ENCODE measurements at places on chromosomes 5 and 9.

DNA sequence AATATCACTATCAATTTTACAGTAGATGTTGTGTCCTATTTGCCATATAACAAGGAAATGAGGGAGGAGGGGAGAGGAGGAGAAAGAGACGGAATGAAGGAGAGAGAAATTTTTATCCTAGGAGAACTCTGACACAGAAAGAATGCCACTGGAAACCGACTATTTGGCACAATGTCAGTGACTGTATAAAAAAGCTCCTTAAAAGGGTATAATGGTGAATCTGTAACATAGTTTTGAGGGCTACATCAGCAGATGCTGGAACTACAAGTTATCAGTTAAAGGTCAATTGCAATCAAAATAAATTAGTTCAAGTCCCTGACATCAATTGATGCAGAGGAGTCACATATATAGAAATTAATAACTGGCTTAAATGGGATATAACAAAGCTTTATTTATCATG, 5.7 kb downstream of the EDIL3 start:
- peak; percentile 62 for DNase-seq

DNA sequence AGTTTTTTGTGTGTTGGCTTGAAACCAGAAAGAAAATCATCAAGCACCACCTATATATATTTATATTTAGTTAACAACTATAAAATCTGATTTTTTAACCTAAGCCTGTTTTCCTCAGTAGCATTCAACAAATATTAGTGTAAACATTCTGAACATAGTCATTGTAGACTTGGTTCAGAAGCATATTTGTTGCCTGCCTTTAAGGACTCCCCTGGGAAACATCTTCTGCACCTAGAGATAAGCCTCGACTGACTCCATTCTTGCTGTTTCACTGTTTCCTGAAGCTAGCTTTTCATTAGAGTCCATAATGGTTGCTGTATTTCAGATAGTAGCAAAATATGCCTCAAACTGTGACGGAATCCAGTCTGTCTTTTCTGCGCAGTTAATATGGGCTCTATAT, 123.5 kb downstream of the TRIO start:
- no peak for DNase-seq

GRCh38 chr5:37448941-37449340, 69.8 kb downstream of the WDR70 start:
- DNase-seq, result no peak

GRCh38 chr5:56342616-56343015, 109.5 kb upstream of the ANKRD55 start:
- no peak for DNase-seq

GRCh38 chr5:158905281-158905680, 194.4 kb downstream of the EBF1 start:
- DNase-seq, result no peak

- no peak for DNase-seq
Measured at GRCh38 chr5:74945561-74946165, 79.5 kb upstream of the FAM169A start.

DNA sequence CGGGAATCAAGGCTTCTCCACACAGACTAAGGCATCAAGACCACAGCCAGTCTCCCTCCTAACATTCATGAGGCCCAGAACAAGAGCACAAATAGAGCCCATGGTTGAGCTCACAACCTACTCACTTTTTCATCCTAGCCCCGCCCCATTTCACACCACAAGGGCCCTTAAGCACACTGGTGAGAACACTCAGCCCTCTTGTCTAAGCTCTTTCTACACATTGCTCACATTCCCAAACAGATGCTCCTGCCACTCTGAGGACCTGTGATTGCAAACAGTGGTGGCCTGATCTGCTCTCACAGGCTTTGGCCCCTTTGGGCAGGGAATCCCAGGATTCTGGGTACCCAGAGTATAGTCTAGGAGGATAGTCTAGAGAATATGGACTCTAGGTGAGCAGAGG, 54.0 kb downstream of the FEM1C start:
- DNase-seq, result no peak

- DNase-seq, result no peak
Measured at GRCh38 chr9:69474821-69475220, 149.8 kb downstream of the ENTREP1 start.

DNA sequence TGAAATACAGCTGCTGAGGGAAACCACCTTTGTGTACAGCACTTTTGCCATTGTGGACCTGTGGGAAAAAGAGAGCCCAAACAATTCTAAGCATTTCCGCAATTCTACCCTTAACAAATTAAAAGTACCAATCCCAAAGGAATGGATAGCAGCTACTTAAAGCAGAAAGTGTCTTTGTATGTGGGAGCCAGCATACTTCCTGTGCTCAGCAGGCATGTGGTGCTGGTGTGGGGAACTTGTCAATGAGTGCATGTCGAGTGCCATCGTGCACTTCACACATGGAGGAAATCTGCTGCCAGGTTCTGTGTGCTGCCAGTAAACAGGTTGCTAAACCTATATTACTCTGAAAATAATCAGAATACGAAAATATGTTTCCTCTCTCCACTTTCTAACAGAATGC, 399.0 kb downstream of the LRRC70 start:
- DNase-seq, result no peak

DNA sequence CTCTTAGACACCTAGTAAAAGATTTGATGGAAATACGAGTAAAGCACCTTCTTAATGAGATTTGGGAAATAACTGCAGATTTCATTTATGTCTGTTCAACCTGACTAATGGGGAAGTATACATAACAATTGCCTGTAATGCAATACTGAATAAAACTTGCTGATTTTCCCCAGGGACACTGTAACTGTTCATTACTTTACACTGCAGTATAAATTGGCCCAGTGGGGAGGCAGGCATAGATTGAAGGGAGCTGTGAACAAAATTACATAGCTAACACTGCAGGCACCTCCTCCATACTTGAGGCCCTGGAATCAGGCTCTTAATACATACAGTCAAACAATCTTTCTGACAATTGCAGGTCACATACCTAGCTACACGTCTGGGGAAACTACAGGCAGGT, 216.2 kb downstream of the PTPRD start:
- DNase-seq, result no peak

DNA sequence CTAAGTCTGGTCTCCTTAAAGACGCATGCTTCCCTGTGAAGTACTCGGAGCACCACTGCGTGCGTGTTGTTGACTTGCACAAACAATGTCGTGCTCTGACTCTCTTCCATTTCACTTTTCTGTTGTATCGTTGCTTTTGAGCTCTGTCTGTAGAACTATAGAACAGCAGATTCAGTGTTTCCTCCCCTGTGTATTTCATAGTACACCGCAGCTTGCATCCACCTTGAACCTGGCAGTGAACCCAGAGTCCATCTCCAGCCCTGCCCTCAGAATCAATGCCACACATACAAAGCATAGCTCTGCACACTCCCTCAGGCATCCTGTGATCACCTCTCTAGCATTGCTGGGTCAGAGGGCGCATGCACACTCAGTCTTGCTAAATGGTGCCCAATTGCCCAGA, 37.2 kb upstream of the ADAMTS2 start:
- DNase-seq, result no peak

- no peak for DNase-seq
Measured at GRCh38 chr5:54403885-54404416, 51.5 kb upstream of the HSPB3 start.

GRCh38 chr5:52814352-52815148, 26.8 kb downstream of the ITGA1 start:
- DNase-seq, result no peak

DNA sequence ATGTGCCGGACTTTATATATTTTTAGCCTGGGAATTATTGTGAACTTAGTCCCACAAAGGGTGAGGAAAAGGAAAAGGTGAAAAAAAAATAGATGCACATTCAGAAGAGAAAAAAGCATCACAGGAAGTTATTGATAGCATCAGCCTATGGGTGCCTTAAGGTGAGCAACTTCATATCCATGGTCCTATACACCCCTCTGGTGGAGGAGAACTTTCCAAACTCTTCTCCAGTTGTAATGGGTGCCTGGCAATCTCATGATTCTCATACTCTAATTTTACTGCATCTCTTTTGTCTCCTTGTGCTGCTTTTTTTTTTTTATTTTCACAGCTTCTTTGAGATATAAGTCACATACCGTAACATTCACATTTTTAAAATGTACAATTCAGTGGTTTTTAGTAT, 107.4 kb downstream of the JAKMIP2 start:
- no peak for DNase-seq

- no peak for DNase-seq
Measured at GRCh38 chr5:130805648-130806047, 359.4 kb downstream of the HINT1 start.

GRCh38 chr5:44387921-44388320, 1.3 kb downstream of the FGF10 start:
- no peak for DNase-seq

DNA sequence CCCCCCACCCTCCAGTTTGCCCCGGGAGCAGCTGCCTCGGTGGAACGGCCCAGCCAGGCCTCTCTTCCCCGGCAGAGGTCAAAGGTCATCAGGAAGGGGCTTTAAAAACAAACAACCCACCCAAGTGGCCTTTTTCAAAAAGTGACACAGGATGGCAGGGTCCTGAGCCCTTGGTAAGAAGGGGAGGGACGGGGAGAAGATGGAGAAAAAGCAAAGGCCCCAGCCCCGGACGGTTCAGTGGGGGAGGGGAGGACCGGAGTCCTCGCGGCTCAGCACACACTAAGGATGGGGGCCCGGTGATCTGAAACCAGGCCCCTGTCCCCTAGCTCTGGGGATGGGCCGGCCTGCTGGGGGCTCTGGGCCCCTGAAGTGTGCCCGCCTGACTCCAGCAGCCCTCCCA, 1.1 kb downstream of the PRRX2 start:
- DNase-seq, result no peak

- DNase-seq, result no peak
Measured at GRCh38 chr5:68112658-68113057, 102.9 kb upstream of the PIK3R1 start.

DNA sequence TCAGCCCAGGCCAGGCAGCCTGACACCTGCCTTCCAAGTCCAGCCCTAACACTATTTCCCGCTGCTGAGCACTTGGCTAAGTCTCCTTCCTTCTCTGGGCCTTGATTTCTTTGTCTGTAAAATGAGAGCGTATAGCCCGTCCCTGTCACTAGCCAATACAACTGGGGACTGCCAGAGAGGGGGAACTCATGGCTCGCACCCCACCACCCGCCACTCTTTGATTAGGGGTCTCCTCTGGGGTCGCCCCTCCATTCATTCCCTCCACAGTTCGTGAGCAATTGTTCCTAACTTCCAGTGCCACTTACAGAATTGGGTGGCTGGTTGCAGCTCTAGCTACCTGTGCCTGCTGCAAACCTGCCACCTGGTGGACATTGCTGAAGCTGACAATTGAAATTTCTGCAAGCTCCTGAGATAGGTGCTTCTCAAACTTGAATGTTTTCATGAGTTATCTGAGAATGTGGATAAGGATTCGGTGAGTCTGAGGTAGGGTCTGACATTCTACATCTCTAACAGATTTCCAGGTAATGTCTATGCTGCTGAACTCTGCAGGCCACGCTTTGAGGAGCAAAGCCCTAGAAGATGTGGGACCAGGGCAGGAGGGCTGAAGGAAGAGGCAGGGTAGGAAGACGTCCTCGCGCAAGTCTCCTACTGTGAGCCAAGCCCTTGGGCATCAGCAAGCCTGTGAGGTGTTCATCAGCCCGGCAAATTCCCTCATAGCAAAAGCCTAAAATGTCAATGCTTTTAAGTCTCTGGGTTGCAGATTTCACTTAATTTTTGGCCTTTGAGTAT, 13.3 kb upstream of the RECK start:
- DNase-seq, result peak; percentile 65

GRCh38 chr9:94643176-94643575, 3.9 kb upstream of the FBP1 start:
- no peak for DNase-seq

GRCh38 chr5:55219770-55220169, 7.3 kb downstream of the MCIDAS start:
- DNase-seq, result no peak

GRCh38 chr9:105127863-105128220, 116.6 kb upstream of the SLC44A1 start:
- DNase-seq, result no peak

GRCh38 chr5:71938895-71939294, 168.4 kb upstream of the MAP1B start:
- DNase-seq, result peak; percentile 39
